ENCODE measurements at places on chromosomes 11 and 22. TPM values are rescaled to one million over a fixed set of nuclear protein-coding genes. Genes with fewer than 3 reads are reported as not detected.
A peak's percentile ranks its signal among the peaks of the same experiment; 100 is the strongest.

Gene LRRC4C
- 0.30 TPM for total RNA-seq

Gene FAM181B
- 1.5 TPM for total RNA-seq

Gene CHRM1
- not detected for total RNA-seq

Gene PHF21B
- total RNA-seq: 8.2 TPM

Gene TPBGL
- total RNA-seq: not detected

Gene TRIM49
- not detected for total RNA-seq

Gene NXPE1
- not detected for total RNA-seq

Gene MPST
- total RNA-seq: 91.6 TPM

Gene SCN3B
- total RNA-seq: 1.1 TPM

DNA sequence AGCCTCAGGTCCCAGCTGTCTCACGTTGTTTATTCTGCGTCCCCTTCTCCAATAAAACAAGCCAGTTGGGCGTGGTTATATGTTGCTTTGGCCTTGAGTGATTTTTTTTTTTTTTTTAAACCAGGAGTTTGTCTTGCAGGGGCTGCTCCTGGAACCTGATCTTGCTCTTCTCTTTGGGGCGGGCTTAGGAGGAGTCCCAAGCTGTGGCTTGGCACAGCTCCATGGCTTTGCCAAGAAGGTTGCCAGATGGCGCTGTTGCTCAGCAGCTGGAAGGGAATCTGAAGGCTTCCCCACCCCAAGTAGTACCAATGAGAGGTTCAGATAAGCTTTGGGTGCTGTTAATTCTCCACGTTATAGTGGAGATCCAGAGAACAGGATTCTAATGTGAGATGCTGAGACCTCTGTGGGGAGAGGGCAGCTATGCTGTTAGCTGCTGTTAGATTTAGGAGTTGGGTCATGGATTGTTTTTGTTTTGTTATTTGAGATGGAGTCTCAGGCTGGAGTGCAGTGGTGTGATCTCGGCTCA, 2.0 kb upstream of the FERMT3 start:
- H3K36me3 ChIP-seq: no peaks in the 10 kb centered on the region
- peak overlapping the region; percentile 41 for H3K27ac ChIP-seq
- peak; percentile 94 for DNase-seq
- peaks cover 10% of the 10 kb centered on the region for H3K4me1 ChIP-seq
- no peak overlapping the region for H3K4me3 ChIP-seq

DNA sequence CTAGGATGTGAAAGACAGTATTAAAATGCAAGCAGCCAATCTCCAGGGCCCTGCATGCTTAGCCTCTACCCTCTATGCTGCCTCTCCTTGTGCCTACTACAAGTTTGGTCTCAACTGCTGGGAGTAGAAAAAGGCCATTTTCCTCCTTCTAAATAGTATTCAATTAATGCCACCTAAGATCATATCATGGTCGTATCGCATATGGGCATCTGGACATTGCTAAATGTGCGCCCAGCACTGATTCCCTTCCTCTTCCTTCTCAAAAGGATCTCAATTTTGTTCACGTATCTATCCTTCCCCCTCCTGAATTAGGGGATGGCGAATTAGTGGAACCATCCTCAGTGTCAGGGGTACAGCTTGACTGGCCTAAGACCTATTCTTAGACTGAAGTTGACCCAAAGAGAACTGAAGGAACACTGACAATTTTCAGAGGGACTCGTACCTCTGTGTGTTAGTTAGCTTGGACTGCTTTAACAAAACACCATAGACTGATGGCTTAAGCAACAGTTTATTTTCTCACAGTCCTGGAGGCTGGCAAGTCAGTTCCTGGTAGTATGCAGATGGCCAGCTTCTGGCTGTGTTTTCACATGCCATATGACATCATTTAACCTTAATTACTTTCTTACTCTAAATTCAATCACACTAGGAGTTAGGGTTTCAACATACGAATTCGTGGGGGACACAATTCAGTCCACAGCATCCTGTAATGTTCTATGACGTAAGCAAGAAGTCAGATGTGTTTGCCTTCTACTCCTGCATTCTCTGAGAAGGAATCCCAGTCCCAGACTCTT, 8.5 kb upstream of the NUP50 start:
- H3K4me3 ChIP-seq: no peak overlapping the region
- H3K36me3 ChIP-seq: no peaks in the 10 kb centered on the region
- H3K4me1 ChIP-seq: peaks cover 4% of the 10 kb centered on the region
- DNase-seq: no peak
- H3K27me3 ChIP-seq: no peaks in the 10 kb centered on the region

DNA sequence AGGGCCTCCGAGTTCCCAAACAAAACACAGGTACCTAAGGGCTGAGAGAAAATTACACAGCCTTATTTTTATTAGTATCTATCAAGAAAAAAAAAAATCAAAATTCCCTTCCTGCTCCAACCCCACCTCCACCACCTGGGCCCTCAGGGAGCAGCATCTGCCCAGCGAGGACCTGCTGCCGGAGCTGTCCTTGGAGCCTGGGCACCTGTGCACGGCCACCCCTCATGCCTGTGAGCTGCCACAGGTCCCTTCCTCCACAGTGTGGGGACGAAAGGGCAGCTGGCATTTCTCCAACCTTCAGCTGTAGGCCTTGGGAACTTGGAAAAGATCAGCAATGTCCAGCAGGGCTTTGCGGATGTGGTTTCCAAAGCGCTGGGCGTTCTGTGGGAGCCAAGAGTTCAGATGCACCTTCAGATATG, 6.3 kb upstream of the SYCE3 start:
- DNase-seq: no peak
- no peaks in the 10 kb centered on the region for H3K36me3 ChIP-seq
- H3K4me3 ChIP-seq: no peak overlapping the region
- H3K4me1 ChIP-seq: no peaks in the 10 kb centered on the region
- H3K27me3 ChIP-seq: no peaks in the 10 kb centered on the region
- no peak overlapping the region for H3K27ac ChIP-seq

- H3K4me3 ChIP-seq: no peak overlapping the region
- H3K27ac ChIP-seq: no peak overlapping the region
- no peak for DNase-seq
- no peaks in the 10 kb centered on the region for H3K36me3 ChIP-seq
- no peaks in the 10 kb centered on the region for H3K27me3 ChIP-seq
Observed at GRCh38 chr11:40219401-40219800, 1240.1 kb downstream of the LRRC4C start.

- H3K4me3 ChIP-seq: no peak overlapping the region
- no peaks in the 10 kb centered on the region for H3K36me3 ChIP-seq
- no peak for DNase-seq
- H3K27ac ChIP-seq: peak overlapping the region; percentile 16
- peaks cover 10% of the 10 kb centered on the region for H3K4me1 ChIP-seq
Observed at GRCh38 chr11:86606836-86607481, 65.5 kb downstream of the ME3 start.

GRCh38 chr22:49393526-49393925, 434.1 kb downstream of the BRD1 start:
- H3K27ac ChIP-seq: no peak overlapping the region
- DNase-seq: no peak
- H3K4me3 ChIP-seq: no peak overlapping the region
- H3K36me3 ChIP-seq: no peaks in the 10 kb centered on the region
- H3K27me3 ChIP-seq: no peaks in the 10 kb centered on the region

DNA sequence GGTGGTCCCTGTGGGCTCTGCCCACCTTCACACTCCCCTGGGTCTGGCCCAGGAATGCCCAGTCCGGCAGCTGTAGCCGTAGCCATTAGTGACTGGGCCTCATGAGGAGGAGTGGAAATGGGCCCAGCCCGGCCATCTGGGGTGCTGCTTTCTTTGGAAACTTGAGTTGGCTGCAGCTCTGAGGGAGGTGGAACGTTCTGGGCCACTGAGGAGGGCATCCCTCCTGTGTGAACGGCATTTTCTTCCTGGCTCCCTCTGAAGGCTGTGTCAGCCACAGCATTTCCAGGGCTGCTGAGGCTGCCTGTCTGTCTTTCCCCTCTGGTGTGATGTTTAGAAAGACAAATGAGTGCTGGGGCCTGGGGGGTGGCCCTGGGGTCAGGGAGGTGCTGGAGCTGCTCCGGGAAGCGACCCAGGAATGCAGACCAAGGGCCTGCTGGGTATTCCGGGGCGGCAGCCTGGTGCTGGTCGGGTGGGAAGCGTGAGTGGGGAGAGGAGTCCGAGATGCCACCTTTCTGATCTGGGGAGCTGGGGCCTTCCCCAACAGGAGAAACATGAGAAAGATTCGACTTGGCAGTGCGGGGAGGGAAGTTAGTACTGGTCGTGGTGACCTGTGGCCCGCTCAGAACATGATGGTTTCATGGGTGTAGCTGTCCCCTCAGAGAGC, 27.1 kb downstream of the PTDSS2 start:
- no peaks in the 10 kb centered on the region for H3K36me3 ChIP-seq
- no peak for DNase-seq
- H3K27ac ChIP-seq: no peak overlapping the region

GRCh38 chr11:130099356-130099755, 29.7 kb downstream of the APLP2 start:
- H3K27me3 ChIP-seq: no peaks in the 10 kb centered on the region
- no peak overlapping the region for H3K4me3 ChIP-seq
- no peaks in the 10 kb centered on the region for H3K36me3 ChIP-seq

DNA sequence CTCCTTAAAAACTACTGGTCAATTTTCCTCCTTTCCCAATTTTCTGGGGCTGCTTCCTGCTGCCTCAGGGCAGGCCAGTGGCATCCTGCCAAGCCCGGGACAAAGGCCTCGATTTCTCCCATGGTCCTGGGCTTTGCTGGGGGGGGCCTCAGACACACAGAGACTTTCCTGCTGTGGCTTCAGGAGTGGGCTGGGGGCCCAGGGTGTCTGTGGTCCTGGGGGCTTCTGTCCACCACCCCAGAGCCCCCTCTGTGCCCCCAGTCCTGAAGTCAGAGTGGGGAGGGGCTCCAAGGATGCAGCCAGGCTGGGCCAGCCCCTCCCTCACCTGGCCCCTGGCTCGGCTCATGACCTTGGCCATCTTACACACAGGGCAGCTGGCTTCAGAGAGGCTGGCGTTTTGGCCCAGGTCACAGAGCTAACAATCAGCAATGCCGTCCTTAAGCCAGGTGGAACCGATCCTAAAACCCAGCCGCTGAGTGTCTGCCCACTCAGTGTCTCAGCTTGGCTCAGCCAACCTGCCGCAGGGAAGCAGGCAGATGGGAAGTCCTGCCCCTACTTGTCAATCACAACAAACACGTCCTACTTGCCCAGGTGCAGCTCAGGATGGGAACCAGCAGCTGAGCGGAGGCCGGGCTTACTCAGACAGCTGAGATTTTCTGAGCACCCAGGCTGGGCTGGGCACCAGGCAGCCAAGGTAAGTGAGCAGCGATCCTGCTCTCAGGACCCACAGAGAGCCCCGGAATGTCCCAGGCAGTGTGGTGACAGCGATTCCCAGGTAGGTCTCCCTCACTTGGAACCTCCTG, 34.6 kb downstream of the OSBPL5 start:
- H3K36me3 ChIP-seq: no peaks in the 10 kb centered on the region
- H3K27me3 ChIP-seq: no peaks in the 10 kb centered on the region
- no peak for DNase-seq
- H3K4me3 ChIP-seq: no peak overlapping the region
- H3K4me1 ChIP-seq: peaks cover 4% of the 10 kb centered on the region

DNA sequence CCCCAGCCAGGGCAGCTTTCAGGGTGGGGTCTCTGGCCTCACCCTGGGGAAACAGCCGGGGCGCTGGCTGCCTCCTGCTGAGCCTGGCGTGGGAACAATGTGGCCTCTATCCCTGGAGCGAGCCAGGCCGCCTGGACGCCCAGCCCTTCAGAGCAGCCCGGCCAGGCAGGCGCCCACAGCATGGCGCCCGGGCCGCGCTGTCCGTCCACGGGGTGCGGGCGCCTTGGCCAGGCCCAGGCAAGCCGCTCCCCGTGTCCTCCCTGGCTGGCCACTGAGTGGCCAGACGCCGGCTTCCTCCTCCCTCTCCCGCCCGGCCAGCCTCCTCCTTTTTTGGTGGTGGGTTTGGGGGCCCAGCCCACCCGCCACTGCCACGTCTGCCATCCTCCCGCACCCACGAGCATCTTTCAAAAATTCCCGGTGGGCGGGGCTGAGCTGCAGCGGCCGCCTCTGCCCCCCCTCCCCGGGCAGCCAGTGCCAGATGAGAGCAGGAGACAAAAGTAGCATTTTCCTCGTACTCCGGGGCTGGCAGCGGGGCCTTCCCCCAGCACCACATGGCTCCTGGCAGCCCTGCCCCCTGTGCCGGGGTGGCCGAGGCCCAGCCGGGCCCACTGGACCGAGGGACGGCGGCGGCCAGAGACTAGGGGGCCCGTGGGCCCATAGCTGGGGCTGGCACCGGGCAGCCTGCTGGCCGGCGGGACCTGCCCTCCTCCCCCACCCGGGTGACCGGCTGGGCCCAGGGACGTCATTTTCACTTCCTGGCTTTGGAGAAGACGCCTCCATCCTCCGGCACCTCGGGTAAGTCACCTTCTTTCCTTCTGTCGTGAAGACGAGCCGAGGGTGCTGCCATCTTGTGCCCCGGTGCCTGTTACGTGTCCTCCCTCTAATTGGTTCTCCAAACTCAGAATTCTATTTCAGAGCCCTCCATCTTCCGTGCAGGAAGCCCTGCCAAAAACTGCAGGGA, 70.2 kb upstream of the PPARA start:
- peak; percentile 72 for DNase-seq
- H3K27me3 ChIP-seq: no peaks in the 10 kb centered on the region
- H3K36me3 ChIP-seq: no peaks in the 10 kb centered on the region
- H3K4me3 ChIP-seq: peak overlapping the region; percentile 78
- peaks cover 14% of the 10 kb centered on the region for H3K4me1 ChIP-seq

DNA sequence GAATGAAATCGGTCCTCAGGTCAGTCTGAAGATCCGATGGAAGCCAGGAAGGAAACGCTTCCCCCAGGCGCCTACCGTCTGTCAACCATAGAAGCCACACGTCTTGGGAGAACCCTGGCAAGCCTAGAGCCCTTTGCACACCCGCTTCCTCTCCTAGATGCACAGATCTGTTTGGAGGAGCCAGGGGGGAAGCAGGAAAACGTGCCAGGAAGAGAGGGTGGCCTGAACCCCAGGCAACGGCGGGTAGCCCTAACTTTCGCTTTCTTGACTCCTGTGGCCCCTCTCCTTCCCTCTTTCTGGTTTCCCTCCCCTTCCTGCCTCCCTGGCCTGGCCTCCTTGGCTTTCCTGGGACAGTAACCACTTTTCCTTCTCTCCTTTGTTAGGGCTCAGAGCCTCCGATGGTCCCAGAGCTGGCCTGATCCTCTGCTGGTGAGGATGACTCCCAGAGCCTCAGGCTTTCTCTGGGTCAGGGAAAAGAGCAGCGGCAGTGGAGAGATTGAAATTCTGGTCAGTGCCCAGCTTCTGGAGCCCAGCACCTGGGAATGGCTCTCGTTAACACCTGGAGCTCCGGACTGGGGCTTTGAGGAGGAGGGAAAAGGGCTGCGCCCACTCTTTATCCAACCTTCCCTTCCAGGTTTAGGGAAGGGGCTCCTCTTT, 2.1 kb downstream of the FXYD6 start:
- no peak for DNase-seq
- H3K4me1 ChIP-seq: peaks cover 36% of the 10 kb centered on the region
- peak overlapping the region; percentile 69 for H3K27ac ChIP-seq

DNA sequence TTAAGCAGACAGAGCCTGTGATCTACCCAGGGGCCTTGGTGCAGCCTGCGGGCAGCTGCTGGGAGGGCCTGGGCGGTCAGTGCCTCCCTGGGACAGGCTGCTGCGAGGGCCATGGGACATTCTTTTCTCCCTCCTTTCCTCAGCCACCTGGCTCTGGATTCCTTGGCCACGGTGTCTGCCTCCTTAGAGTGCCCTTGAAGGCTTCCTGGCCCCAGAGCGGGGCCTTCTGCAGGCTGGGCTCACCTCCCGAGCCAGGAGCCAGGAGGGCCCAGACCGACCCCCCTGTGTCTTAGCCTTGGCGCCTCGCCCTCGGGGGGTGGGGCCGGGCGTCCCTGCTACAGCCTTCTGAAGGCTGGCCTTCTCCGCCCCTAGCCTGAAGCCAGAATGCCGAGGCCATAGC, 231.2 kb downstream of the TBC1D22A start:
- H3K4me1 ChIP-seq: peaks cover 12% of the 10 kb centered on the region
- no peaks in the 10 kb centered on the region for H3K27me3 ChIP-seq
- H3K4me3 ChIP-seq: no peak overlapping the region
- peak overlapping the region; percentile 24 for H3K27ac ChIP-seq

- no peak overlapping the region for H3K4me3 ChIP-seq
- H3K27ac ChIP-seq: no peak overlapping the region
- H3K4me1 ChIP-seq: peaks cover 3% of the 10 kb centered on the region
- DNase-seq: no peak
Observed at GRCh38 chr11:74641905-74642304, 49.5 kb downstream of the POLD3 start.

All from ovary (tissue), 10 donors.